CD4-positive, alpha-beta T cell treated with Interleukin-1 beta for 1 hour (primary cell): ENCODE measurements at places on chromosomes 2 and 18.

DNA sequence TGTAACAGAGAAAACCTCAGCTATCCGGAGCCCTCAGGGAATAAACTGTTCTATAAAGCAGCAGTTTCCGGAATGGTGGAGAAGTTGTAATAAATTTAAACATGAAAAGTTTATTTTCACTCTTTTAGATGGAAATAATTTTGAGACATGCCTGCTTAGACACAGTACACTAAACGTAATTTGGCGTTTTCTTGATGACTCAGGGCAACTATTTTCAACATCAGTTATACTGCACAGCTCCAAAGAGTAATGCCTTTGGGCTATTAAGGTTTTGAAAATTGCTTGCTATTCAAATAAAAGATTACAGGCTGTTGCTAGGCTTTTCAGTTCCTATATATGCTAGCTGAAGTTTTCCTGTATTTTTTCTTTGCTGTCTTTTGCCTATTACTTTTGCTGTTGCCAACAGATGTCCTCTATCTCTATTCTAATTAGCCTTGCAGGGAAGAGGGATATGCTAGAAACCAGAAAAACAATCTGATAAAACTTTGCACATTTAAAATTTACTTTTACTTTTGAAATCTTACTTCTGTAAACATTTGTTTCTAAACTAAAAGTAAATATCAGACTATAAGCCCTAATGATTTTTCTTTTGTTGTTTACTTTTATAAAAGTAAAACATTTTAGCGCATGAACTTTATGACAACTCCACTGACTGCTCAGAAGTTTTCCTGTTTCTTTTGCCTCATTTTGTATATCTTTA is 113.4 kb upstream of the WDSUB1 start:
- DNase-seq = no peak

DNA sequence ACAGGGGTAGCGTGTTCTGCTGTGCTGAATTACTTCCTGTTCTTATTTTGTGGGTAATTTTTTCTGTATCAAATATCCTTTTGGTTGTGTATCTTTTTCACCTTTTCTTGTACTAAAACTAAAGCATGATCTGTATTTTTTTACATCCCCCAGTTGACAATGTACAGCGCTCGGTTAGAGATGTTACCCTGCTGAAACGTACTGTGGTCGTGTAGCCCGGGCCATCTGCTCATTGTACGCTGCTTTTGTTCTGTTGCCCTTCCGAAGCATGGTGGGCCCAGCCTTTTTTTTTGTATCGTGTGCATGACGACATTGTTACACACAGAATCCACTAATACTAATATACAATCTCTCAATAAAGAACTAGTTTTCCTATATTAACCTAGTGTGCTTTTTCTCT is 233.1 kb downstream of the HAUS1 start:
- DNase-seq = no peak

DNA sequence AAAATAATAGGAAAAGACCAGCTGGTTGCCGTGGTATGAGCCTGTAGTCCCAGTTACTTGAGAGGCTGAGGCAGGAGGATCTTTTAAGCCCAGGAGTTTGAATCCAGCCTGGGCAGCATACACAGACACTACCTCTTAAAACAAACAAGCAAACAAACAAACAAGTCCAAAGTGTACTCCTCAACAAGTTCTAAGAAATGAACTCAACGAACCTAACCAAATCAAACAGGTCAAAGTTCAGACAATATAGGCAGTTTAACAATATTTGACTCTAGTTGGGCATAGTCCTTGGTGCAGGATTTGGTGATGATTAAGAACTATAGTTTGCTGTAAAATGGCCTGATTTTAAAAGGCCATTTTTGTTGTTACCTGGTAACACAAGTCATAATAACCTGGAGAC is 41.9 kb upstream of the RHOB start:
- DNase-seq = no peak

- DNase-seq = no peak
Measured at GRCh38 chr2:67616749-67617148, 219.6 kb downstream of the ETAA1 start.

DNA sequence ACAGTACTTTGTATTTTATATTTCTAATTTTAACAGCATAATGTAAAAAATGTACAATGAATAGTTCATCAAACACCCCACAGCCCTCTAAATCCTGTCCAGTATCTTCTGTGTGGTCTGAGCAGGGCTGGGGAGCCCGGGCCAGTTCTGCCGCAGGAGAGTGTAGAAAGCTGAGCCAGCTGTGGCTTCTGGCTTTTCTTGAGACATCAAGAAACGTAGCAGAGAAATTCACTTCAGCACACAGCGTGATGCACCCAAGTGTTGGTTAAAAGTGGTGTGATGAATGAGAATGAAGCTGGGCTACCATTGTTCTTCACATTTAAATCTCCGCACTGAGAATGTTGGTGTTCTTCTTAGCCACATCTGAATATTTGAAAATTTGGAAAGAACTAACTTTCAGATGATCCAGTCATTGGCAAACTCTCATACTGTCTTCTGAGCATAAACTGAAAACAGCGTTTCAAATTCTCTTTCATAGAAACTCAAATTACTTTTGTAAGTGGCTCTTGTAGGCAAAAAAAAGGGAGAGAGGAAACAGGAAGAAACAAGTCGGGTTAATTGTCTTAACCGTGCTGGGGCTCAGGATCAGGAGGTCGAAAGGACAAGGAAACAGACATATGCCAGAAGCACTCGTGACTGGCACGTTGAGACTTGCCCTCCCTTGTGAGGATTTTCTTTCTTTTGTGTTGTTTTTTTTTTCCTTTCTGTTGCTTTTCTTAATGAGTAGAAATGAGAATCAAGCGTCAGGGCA is 23.4 kb upstream of the TMEM87B start:
- DNase-seq = no peak

- no peak for DNase-seq
Measured at GRCh38 chr2:241017228-241017940, 19.0 kb downstream of the SNED1 start.

DNA sequence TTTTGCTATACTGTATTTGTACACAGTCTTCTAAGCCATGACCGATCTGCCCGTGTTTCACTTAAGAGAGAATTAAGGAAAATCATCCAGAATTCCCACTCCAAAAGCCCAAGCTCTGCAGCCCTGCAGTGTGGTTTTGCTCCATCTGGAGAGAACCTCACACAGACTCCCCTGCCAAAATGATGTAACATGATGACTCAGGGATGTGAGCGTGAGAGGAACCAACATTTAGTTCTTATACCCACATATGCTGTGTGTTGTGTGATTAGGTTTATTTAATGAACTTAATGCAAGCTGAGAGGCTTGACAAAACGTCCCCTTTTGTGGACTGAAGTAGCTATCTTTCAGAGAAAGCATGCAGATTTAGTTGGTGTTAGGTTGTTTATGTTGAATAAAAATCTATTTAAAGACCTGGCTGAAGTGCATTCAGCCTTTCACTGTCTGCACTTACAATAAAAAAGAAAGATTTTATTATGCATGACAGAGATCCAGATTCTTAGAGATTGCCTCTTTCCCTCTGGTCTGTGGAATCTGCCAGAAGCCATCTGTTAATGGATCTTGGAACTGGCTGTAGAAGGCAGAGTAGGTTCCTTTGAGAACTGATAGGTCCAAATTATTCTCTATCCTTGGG is 6.3 kb downstream of the RAB12 start:
- no peak for DNase-seq

- no peak for DNase-seq
Measured at GRCh38 chr18:12056034-12056883, 37.4 kb upstream of the ANKRD62 start.

- no peak for DNase-seq
Measured at GRCh38 chr2:153935511-153935910, 63.8 kb downstream of the GALNT13 start.

GRCh38 chr2:239255218-239255617 is 145.6 kb downstream of the HDAC4 start:
- no peak for DNase-seq
